HepG2 (cell line): ENCODE measurements at places on chromosomes 6 and 20. TPM values are rescaled to one million over a fixed set of nuclear protein-coding genes. Genes with fewer than 3 reads are reported as not detected.

GRCh38 chr20:46959081-46959692 is 64.5 kb downstream of the EYA2 start:
- H3K27me3 ChIP-seq, result peaks cover 21% of the 10 kb centered on the region; the same call in 2 of the 3 replicates
- no peaks in the 10 kb centered on the region for H3K4me1 ChIP-seq
- H3K27ac ChIP-seq, result no peak overlapping the region
- no peaks in the 10 kb centered on the region for H3K36me3 ChIP-seq
- DNase-seq, result peak; percentile 59

DNA sequence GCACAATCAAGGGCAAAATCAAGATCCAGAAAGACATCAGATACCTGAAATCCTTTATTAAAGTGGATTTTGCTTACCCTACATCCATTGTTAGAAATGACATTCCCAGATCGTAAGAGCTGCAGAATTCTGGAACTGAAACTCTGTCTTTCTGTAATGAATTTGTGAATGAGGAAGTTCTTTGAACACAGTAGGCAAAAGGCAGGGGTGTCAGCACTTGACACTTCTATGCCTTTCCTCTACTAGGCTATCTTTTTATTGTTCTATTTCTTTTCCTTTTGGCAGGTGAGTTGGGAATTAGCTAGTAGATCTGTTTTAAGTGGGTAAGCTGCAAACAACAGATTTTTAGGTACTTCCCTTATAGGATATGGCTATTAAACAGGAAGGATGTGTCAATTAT is 126.3 kb downstream of the CARMIL1 start:
- no peak overlapping the region for H3K27ac ChIP-seq
- no peak for DNase-seq
- H3K4me1 ChIP-seq, result no peaks in the 10 kb centered on the region
- no peak overlapping the region for H3K4me3 ChIP-seq
- H3K27me3 ChIP-seq, result no peaks in the 10 kb centered on the region
- H3K36me3 ChIP-seq, result no peaks in the 10 kb centered on the region

Gene HUS1B
- 0.40 TPM in 1 of 2 replicates, not detected in the other for total RNA-seq

- H3K4me3 ChIP-seq, result no peak overlapping the region
- H3K36me3 ChIP-seq, result no peaks in the 10 kb centered on the region
- no peaks in the 10 kb centered on the region for H3K4me1 ChIP-seq
- H3K27me3 ChIP-seq, result no peaks in the 10 kb centered on the region
- no peak overlapping the region for H3K27ac ChIP-seq
- DNase-seq, result no peak
Measured at GRCh38 chr6:133767357-133767970, 121.4 kb upstream of the TCF21 start.

GRCh38 chr20:3446779-3447178 is 24.0 kb upstream of the ATRN start:
- DNase-seq, result no peak
- no peak overlapping the region for H3K27ac ChIP-seq
- no peaks in the 10 kb centered on the region for H3K36me3 ChIP-seq
- no peaks in the 10 kb centered on the region for H3K27me3 ChIP-seq
- H3K4me3 ChIP-seq, result no peak overlapping the region

Gene CASS4
- total RNA-seq, result 0.38 and 0.49 TPM in 2 replicates

DNA sequence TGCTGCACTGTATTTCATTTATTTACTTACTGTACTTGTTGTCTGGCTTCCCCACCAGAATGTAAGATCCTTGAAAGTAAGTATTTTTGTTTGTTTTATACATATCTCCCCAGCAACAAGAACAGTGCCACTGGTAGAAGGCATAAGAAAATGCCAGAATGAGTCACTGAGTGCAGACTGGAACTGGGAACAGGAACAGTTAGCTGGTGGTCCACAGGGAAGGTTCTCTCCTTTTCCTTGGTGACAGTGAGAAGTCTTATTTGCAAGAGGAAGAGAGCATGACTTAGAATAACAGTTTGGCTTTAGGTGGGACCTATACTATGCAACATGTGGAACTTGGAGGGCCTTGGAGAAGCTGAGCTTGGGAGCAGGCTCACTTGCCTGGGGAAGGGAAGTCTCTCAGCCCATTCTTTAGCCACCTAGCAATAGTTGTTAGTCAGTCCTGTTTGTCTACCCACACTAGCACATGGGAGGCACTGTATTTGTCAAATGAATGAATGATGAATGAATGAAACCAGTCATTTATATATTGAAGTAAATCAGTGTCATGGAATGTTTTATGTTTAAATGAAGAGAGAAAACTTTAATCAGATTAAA is 203.5 kb downstream of the KCNQ5 start:
- no peaks in the 10 kb centered on the region for H3K27me3 ChIP-seq
- H3K36me3 ChIP-seq, result no peaks in the 10 kb centered on the region
- no peak overlapping the region for H3K27ac ChIP-seq
- DNase-seq, result no peak
- no peaks in the 10 kb centered on the region for H3K4me1 ChIP-seq
- no peak overlapping the region for H3K4me3 ChIP-seq

DNA sequence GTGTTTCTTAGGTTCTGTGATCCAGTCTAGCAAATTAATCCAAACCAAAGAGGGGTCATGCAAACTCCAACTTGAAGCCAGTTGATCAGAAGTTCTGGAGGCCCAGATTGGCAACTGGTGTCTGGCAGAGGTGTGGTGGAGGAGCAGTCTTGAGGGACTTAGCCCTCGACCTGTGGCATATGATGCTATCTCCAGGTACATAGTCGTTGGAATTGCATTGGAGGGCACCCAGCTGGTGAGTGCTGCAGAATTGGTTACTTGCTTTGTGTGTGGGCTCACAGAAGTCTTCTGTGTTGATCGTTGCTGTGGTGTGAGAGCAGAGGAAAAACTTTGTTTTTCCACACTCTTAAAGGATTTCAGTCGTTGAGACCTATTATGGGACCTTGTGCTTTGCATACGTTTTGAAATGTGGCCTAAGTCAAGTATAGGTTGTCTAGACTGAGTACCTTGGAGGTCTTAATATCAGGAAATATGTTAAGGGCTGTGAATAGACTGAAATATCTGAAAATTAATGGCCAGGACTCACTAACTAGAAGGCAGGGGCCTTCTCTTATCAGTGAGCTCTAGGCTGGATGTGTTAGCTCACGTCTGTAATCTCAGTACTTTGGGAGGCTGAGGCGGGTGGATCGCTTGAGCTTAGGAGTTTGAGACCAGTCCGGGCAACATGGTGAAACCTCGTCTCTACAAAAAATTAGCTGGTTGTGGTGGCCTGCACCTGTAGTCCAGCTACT is 7.8 kb downstream of the PANK2 start:
- H3K27ac ChIP-seq, result peak overlapping the region; percentile 2
- H3K4me3 ChIP-seq, result no peak overlapping the region
- no peaks in the 10 kb centered on the region for H3K27me3 ChIP-seq
- H3K4me1 ChIP-seq, result peaks cover 95% of the 10 kb centered on the region

DNA sequence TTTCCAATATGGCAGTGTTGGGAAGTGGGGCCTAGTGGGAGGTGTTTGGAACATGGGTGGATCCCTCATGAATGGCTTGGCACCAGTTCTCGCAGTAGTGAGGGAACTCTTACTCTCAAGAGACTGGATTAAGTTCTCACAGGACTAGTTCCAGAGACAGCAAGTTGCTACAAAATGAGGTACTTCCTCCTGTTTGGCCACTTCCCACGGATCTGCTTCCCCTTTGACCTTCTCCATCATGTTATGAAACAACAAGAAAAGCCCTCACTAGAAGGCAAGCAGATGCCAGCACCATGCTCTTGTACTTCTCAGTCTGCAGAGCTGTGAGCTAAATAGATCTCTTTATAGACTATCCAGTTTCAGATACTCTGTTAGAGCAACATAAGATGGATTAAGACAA is 3.1 kb downstream of the RSPH3 start:
- no peak overlapping the region for H3K4me3 ChIP-seq
- H3K4me1 ChIP-seq, result peaks cover 17% of the 10 kb centered on the region
- no peaks in the 10 kb centered on the region for H3K27me3 ChIP-seq
- no peaks in the 10 kb centered on the region for H3K36me3 ChIP-seq
- no peak for DNase-seq

Gene FERMT1
- 29.5 and 39.1 TPM in 2 replicates for total RNA-seq

GRCh38 chr6:140463312-140463710 is 1088.9 kb upstream of the CITED2 start:
- H3K4me1 ChIP-seq, result no peaks in the 10 kb centered on the region
- H3K4me3 ChIP-seq, result no peak overlapping the region
- no peaks in the 10 kb centered on the region for H3K36me3 ChIP-seq
- DNase-seq, result no peak

DNA sequence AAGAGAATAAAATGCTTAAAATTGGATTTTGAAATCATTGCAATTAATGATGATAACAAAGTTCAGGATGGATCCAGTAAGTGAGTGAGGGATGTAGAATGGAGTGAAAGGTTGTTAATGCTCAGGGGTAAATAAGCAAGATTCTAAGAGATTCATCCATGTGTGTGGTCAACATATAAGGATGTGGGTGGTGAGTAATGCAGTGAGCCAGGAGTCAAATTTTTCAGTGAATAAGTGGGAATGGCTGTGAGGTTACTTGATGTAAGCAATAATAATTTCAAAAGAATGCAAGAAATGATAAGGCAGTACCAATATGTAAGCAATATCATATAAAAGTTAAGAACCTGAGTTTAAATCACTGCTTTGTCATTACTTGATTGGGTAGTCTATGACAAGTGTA is 207.5 kb upstream of the ADGRB3 start:
- no peaks in the 10 kb centered on the region for H3K36me3 ChIP-seq
- no peak overlapping the region for H3K4me3 ChIP-seq
- no peaks in the 10 kb centered on the region for H3K4me1 ChIP-seq
- no peaks in the 10 kb centered on the region for H3K27me3 ChIP-seq
- H3K27ac ChIP-seq, result no peak overlapping the region

Gene CDSN
- not detected in 2 replicates for total RNA-seq

DNA sequence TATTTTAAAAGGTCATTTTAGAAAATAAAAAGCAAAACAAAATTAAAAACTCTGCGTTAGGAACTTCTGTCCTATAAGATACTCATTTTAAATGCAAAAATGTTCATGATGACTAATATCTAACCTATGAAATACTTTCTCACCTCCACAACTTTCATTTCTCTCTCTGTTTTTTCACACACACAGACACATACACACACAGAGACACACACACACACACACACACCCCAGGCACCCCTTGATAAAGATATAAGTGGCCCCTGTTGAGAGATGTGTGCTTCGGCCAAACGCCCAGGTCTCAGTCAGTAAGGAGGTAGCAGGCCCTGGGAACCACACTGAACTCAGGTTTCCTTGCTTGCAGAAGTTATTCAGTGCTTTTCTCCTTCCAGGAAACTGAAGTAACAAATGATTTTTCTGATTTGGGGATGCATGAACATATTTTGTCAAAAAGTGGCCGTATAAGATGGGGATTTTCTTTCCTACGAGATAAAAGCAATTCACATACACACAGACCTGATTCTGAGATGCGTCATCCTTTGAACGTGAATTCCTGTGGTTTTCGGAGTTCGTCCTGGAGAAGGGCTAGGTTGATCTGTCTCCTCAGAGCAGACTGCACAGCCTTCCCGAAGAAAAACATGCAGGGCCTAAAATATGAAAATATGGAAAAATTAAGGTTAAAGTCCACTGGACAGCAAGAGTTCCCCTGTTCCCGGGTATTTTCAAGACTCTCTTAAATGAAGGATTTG is 306.8 kb upstream of the FOXQ1 start:
- H3K27ac ChIP-seq, result no peak overlapping the region
- H3K27me3 ChIP-seq, result no peaks in the 10 kb centered on the region
- H3K4me3 ChIP-seq, result no peak overlapping the region
- no peak for DNase-seq
- no peaks in the 10 kb centered on the region for H3K36me3 ChIP-seq

Gene IRAK1BP1
- total RNA-seq, result 1.5 and 1.9 TPM in 2 replicates

GRCh38 chr20:62258499-62259293 is 20.4 kb downstream of the OSBPL2 start:
- DNase-seq, result no peak
- no peaks in the 10 kb centered on the region for H3K27me3 ChIP-seq
- H3K4me3 ChIP-seq, result no peak overlapping the region
- peaks cover 48% of the 10 kb centered on the region for H3K36me3 ChIP-seq

GRCh38 chr20:48706116-48706656 is 121.6 kb downstream of the PREX1 start:
- no peaks in the 10 kb centered on the region for H3K4me1 ChIP-seq
- H3K36me3 ChIP-seq, result no peaks in the 10 kb centered on the region
- H3K4me3 ChIP-seq, result no peak overlapping the region
- no peak for DNase-seq
- H3K27ac ChIP-seq, result no peak overlapping the region

DNA sequence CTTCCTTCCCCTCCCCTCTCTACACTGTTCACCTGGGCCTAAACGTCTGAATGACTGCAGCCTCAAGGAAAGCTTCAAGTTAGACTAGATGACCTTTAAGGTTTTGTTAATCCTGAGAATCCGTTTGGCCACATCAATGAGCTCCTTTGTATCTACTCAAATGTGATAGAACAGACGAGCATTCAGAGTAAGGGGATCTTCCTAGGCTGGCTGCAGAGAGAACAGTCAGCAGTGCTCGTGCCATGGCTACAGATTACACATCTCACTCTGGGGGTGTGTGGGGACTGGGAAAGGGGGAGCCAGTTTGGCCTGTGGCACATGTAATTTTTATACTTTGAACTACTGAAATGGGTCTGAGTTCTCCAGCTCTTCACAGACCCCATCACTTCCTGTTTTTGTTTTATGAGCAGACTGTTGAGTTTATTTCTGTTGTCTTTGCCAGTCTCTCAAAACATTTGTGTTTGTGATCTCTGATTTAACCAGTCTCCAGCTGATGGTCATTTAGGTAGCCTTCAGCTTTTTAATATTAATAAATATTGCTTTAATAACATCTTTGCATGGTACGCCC is 50.9 kb downstream of the KCNS1 start:
- H3K4me3 ChIP-seq, result no peak overlapping the region
- H3K27ac ChIP-seq, result no peak overlapping the region
- no peaks in the 10 kb centered on the region for H3K4me1 ChIP-seq
- peaks cover 11% of the 10 kb centered on the region for H3K36me3 ChIP-seq
- no peaks in the 10 kb centered on the region for H3K27me3 ChIP-seq

DNA sequence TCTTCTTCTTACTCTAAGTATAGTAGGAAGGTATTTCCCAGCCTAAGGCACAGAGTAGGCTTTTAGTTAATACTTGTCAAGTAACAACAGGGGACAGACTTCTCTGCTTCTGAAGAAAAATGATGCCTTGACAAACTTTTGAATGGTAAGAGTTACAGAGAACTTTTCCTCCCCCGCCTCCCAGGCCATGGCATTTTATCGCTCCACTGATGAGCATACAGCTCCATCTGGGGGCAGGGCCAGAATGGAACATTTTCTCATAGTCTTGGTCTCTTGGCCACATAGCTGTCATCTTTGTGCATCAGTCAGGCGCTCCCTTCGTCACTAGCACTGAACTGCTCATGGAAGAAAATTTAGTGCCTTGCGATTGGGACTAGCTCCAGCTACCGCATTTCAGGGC is 1066.8 kb upstream of the CITED2 start:
- H3K4me1 ChIP-seq, result peaks cover 5% of the 10 kb centered on the region; the same call in 1 of the 2 replicates
- no peak overlapping the region for H3K4me3 ChIP-seq
- no peak overlapping the region for H3K27ac ChIP-seq
- H3K36me3 ChIP-seq, result no peaks in the 10 kb centered on the region
- no peaks in the 10 kb centered on the region for H3K27me3 ChIP-seq
- DNase-seq, result peak; percentile 46

Gene SLC2A4RG
- total RNA-seq, result 47.4 and 91.4 TPM in 2 replicates
